ENCODE measurements at places on chromosomes 2 and 18.

- no peak for DNase-seq
Observed at GRCh38 chr18:58209326-58209725, 165.3 kb downstream of the NEDD4L start.

DNA sequence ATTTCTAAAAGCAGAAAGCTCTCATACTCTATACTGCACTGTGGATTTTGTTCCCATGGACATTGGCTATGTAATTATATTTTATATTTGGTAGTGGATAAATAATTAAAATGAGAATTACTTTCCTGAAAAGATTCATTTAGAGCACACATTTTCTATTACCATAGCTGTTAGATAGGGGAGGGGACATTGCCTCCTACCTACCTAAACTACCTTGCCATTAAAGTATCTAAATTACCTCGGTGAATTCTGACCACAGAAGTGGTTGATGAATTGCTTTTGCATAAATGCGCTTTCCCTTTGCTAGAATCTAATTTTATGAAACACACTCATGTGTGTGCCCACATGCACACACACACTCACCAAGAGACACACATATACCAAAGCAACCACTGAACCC lies 329.1 kb downstream of the MTX2 start:
- DNase-seq, result no peak

GRCh38 chr2:222299906-222300725 lies 1.3 kb upstream of the PAX3 start:
- DNase-seq, result no peak

DNA sequence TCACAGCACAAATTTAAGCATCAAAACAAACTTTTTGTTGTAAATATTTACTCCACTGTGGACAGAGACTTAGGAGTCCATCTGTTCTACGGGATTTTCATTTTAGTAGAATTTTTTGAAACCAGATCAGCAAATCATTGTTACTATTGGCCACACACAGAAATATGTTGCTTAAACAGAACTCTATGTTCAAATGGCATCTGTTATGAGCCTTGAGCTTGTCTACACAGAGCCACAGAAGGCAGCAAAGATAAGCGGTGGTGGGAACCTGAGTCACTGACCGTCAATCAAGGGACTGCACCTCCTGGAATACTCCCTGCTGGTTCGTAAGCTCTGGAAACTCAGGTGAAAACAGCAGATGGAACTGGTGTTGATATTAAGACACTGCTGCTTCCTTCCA lies 156.8 kb downstream of the TMEM200C start:
- DNase-seq, result no peak

DNA sequence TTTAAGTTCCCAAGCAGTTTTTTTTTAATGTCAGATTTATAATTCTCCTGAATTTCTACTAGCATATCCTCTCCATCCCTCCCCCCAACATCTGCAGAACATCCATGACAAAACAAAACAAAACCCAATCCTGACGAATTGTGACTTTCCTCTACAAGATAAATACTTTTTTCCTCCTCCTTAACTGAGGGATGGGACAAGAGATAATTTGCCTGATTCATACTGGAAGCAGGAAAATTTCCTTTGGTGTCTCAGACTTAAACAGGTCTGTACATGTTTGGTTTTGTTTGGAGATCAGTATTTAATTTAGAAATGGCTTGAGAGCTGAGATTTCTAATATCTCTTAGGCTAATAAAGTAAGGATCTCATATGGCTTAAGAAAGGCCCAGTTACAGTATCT lies 2.2 kb downstream of the CAVIN2 start:
- no peak for DNase-seq

DNA sequence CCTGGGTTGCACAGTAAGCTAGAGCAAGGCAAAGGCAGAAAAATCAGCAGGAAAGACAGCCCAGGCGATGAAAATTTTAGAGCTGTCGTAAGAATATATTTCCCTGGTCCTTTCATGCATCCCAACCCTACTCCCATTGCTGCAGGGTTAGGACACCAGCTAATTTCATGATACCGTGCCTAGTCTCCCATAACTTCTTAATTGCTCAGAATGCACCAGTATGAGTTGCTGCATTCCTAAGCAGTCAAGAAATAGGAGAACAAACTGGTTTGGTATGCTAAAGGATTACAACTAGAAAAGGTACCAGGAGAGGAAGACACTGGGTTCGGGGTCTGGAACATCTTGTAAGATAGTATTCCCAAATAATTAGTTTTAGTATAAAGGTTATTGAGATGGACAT lies 269.4 kb upstream of the NRXN1 start:
- no peak for DNase-seq

GRCh38 chr18:42107691-42108450 lies 152.8 kb downstream of the PIK3C3 start:
- DNase-seq, result no peak

DNA sequence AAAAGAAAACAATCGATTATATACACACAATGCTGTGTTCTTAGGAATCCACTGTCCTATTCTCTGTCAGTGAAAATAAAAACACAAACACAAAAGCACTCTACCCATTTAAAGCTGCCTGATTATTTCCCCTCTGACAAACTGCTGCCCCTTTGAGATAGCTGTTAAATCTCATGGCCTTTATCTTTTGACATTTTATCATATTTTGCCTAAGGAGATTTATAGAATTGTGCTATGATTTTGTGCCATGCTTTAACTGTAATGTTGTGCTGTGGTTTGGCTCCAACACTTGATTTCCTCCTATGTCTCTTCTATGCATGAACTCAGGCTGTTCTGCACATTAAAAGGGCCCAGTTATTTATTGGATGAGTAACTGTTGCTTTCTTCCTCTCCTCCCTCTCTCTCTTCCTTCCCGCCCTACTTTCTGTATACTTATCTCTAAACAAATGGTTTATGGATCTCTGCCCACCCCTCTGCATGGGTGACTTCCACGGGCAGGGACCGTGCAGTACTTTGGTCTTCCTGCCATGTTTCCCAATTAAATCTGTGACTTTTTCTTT lies 1096.6 kb downstream of the TSN start:
- no peak for DNase-seq

DNA sequence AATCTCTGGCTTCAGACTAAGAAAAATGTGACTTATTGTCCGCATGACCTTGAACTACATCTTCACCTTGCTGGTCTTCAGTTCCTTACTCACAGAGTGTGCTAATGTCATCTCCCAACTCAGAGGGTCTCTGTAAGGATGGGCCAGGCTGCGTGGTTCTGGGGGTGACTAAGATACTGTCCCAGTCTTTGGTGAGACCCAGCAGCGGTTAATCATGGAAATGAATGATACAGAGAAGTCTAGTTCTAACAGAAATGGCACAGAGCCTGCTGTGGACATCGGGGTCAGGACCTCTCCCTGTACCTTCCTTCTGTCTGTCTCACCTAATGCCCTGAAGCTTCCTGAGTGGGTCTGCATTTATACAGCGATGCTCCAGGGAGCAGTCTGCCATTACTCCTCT lies 662.7 kb upstream of the HS6ST1 start:
- DNase-seq, result no peak

DNA sequence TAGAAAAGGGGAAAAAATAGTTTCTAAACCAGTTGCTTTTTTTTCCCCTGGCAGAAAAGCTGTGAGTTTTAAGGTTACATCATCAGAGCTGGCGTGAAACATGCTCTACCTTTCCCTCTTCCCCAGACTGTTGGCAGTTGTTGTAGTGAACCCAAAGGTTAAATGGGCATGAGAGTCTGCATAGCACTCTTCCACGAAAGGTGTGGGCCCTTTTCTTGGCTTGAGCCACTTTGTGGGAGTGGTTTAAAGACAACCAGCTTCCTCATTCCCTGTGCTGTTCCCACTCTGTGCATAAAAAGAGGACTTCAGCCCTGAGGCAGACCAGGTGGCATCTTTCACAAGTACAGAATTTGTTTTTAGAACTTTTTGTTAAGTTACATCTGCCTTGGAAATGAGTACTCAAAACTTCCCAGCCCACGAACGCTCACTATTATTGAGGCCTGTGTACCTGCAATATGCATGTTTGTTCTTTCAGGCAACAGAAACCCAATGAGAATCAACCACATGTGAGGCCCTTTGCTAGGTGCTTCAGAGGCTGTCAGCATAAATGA lies 243.8 kb downstream of the BABAM2 start:
- peak; percentile 9 for DNase-seq

- DNase-seq, result no peak
Observed at GRCh38 chr2:218123986-218124385, 1.8 kb upstream of the CXCR2 start.

- no peak for DNase-seq
Observed at GRCh38 chr2:114076961-114077360, 187.1 kb downstream of the ACTR3 start.

DNA sequence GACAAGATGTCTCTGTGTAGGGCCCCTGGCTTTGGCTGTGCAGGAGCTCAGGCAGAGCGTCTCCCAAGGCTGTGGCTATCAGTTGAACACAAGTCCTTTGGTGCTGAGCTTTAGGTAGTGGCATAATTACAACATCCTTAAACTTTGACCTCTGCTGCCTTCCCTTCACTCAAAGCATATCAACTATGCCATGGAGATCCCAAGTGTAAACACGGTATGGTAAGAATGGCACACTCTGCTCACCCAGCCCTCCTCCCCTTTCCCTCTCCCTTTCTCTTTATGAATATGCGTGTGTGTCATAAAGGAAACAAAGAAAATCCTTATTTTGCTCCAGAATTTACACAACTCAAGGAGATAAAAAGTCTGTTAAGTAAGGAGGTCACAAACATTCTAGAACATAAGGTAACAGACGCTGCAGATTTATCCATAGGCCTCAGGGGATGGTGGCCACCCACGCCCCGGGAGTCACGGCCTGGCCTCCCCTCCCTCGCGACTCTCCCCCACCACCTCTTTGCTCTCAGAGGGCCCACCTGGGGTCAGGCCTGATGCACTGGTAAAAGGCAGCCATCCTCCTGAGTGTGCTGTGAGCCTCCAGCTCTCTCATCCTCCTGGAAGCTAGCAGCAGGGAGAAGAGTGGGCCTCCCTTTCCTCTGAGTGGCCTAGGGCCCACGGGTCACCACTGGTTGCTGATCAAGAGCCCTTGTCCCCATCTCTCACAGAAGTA lies 67.3 kb downstream of the CRACDL start:
- no peak for DNase-seq

GRCh38 chr2:100274566-100275199 lies 47.6 kb downstream of the LONRF2 start:
- no peak for DNase-seq

GRCh38 chr2:39062320-39062719 lies 58.5 kb downstream of the SOS1 start:
- DNase-seq, result no peak

GRCh38 chr2:138600732-138601457 lies 99.3 kb downstream of the SPOPL start:
- DNase-seq, result no peak

GRCh38 chr2:206259376-206260187 lies 14.9 kb upstream of the ZDBF2 start:
- no peak for DNase-seq

DNA sequence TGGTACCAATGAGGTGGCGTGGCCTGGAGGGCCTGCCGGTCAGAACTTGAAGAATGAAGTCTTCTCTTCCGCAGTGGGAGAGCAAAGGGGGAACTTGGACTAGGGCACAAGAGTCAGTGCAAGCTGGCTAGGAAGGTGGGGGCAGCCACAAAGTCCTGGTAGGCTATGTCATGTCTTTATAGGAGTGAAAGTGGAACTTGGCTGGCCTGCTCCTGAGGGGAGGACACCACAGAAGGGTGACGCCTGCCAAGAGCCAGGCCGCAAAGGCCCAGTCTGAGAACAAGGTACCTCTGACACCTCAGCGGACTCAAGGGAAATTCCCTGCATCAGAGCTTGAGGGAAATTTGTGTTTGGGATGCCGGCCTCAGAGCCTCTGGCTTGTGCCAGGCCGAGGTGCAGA lies 32.2 kb upstream of the MAP3K20 start:
- no peak for DNase-seq

- no peak for DNase-seq
Observed at GRCh38 chr2:100017633-100018032, 124.8 kb downstream of the AFF3 start.

GRCh38 chr2:18062892-18063291 lies 184.4 kb downstream of the KCNS3 start:
- DNase-seq, result no peak

DNA sequence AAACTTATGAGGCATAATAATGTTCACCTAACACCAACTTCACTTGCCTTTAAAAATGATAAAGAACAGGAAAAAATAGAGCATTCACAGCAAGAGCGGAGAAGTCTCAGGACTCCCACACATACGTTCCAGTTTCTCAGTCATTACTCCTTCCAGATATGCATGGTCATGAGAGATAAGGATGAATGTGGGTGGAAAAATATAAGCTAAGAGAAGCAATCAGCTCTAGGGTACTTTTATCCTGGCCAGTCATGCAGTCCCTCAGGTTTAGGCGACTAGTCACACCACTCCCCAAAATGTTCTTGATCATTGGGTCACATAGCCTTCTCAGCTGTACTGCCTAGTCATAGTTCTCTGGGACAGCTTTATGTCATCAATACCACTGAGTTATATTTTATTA lies 29.2 kb upstream of the CCDC178 start:
- no peak for DNase-seq

DNA sequence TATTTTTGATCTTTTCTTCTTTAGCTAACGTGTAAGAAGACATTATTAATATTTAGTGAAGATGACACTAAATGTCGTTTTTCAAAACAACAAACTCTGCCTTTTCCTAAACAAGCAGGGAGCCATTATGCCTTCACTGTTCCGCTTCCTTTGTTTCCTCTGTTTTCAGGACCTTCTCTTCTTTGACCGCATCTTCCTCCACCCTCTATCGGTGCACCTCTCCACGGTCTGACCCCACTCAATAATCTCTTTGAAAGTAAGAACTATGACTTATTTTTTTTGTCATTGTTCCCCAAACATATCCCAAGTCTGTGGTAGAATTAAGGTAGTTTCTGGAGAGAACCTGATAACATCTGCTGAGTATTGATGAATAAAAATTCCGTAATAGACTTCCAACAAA lies 5.8 kb upstream of the SCN1A start:
- no peak for DNase-seq

DNA sequence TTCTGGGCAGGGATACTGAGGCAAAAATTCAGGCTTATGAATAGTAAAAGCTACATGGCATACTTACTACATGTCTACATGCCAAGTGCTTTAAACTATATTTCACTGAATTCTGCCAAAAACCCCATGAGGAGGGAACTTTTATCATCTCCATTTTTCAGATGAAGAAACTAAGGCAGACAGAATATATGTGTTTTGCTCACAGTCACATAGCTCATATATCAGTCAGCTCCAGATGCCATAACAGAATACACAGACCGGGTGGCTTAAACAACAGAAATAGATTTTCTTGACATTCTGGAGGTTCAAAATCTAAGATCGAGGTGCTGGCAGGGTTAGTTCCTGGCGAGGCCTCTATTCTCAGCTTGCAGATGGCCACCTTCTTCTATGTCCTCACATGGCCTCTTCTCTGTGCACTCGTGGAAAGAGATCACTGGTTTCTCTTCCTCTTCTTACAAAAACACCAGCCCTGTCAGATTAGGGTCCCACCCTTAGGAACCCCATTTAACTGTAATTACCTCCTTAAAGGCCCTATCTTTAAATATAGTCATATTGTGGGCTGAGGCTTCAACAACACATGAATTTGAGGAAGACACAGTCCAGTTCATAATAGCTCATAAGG lies 27.1 kb upstream of the CREB1 start:
- no peak for DNase-seq

Data from activated naive CD4-positive, alpha-beta T cell treated with Interleukin-2 at 50 U/mL for 16 hours (primary cell).